ENCODE measurements at places on chromosomes 13 and 19. TPM values are rescaled to one million over a fixed set of nuclear protein-coding genes. Genes with fewer than 3 reads are reported as not detected.

FAM124A gene
- total RNA-seq, result 1.6 TPM

GRCh38 chr13:43122791-43123190, 99.4 kb downstream of the DNAJC15 start:
- H3K4me1 ChIP-seq, result no peaks in the 10 kb centered on the region
- H3K27ac ChIP-seq, result no peak overlapping the region
- H3K36me3 ChIP-seq, result no peaks in the 10 kb centered on the region
- H3K27me3 ChIP-seq, result no peaks in the 10 kb centered on the region
- DNase-seq, result no peak

ENOX1 gene
- 0.76 TPM for total RNA-seq

ZSCAN4 gene
- total RNA-seq, result not detected

DNA sequence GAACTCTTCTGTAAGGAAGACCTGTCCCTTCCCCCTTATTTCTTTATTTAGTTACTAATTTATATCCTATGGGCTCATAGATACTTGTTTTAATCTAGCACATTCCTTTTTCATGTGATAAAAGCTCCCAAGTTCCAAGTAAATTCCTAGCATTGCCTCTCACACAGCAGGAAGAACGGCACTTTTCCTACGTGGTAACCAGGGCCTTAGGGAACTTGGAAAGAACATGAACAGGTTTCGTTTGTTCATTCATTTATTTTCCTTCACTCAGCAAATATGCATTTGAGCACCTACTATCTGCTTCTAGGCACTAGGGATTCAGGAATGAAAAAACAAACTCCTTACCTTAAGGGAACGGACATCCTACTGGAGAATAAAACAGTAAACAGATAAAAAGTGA, 125.1 kb downstream of the SIPA1L3 start:
- H3K4me1 ChIP-seq, result no peaks in the 10 kb centered on the region
- H3K27ac ChIP-seq, result no peak overlapping the region
- no peak overlapping the region for H3K4me3 ChIP-seq
- DNase-seq, result no peak
- peaks cover 4% of the 10 kb centered on the region for H3K36me3 ChIP-seq

DNA sequence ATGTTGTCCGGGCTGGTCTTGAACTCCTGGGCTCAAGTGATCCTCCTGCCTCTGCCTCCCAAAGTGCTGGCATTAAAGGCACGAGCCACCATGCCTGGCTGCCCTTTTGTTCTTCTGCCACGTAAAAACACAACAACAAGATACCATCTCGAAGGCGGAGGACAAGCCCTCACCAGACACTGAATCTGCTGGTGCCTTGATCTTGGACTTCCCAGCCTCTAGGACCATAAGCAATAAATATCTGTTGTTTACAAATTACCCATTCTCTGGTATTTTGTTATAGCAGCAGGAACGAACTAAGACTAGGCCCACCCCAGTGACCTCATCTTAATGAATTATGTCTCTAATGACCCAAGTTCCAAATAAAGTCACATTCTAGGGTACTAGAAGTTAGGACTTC, 128.4 kb upstream of the CACNA1A start:
- no peak overlapping the region for H3K27ac ChIP-seq
- DNase-seq, result no peak
- no peaks in the 10 kb centered on the region for H3K4me1 ChIP-seq

- no peak overlapping the region for H3K4me3 ChIP-seq
- no peak for DNase-seq
- H3K4me1 ChIP-seq, result no peaks in the 10 kb centered on the region
- H3K27me3 ChIP-seq, result no peaks in the 10 kb centered on the region
- no peaks in the 10 kb centered on the region for H3K36me3 ChIP-seq
- no peak overlapping the region for H3K27ac ChIP-seq
Observed at GRCh38 chr13:67107979-67108378, 122.2 kb downstream of the PCDH9 start.

- DNase-seq, result no peak
- H3K27ac ChIP-seq, result no peak overlapping the region
- H3K4me1 ChIP-seq, result no peaks in the 10 kb centered on the region
Observed at GRCh38 chr13:89687066-89687465, 1660.4 kb upstream of the MIR17HG start.

DNA sequence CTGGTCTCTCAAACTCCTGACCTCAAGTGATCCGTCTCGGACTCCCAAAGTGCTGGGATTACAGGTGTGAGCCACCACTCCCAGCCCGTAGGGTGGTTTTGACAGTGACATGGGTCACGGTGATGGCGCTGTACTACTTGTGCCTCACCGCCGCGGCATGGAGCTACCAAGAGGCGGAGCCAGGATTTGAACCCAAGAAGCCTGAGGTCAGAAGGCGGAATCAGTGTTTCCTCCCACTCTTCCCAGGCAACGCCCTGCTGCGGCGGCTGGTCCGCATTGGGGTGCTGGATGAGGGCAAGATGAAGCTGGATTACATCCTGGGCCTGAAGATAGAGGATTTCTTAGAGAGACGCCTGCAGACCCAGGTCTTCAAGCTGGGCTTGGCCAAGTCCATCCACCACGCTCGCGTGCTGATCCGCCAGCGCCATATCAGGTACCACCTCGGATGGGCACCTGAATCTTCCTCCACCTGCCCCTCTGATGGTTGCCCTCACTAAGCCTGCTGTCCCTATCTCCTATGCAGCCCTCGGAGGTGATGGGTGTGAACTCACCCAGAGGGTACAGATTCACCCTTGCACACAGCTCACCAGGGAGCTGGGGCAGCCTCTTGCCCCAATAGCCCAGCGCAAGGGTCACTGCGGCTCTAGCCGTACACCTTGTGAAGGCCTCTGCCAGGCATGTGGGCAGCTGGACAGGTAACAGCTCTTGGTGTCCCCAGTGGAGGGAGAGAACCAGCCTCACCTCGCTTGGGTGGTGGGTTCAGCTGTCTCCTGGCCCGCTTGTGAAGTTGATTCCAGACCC, 5.6 kb downstream of the RPS9 start:
- H3K36me3 ChIP-seq, result peaks cover 34% of the 10 kb centered on the region
- DNase-seq, result no peak

DMKN gene
- total RNA-seq, result 239 TPM

- H3K36me3 ChIP-seq, result no peaks in the 10 kb centered on the region
- H3K4me1 ChIP-seq, result peaks cover 92% of the 10 kb centered on the region
- peaks cover 8% of the 10 kb centered on the region for H3K27me3 ChIP-seq
- no peak for DNase-seq
- H3K4me3 ChIP-seq, result peak overlapping the region; percentile 56
Observed at GRCh38 chr19:34998777-34999497, 1.2 kb upstream of the GRAMD1A start.

- H3K27me3 ChIP-seq, result no peaks in the 10 kb centered on the region
- no peak overlapping the region for H3K4me3 ChIP-seq
- no peak for DNase-seq
- H3K36me3 ChIP-seq, result no peaks in the 10 kb centered on the region
- no peak overlapping the region for H3K27ac ChIP-seq
Observed at GRCh38 chr13:37175996-37176395, 70.5 kb upstream of the CSNK1A1L start.

GRCh38 chr19:10643172-10643967, 10.8 kb upstream of the ILF3 start:
- H3K36me3 ChIP-seq, result peaks cover 62% of the 10 kb centered on the region
- no peaks in the 10 kb centered on the region for H3K27me3 ChIP-seq
- H3K27ac ChIP-seq, result peak overlapping the region; percentile 75
- H3K4me3 ChIP-seq, result no peak overlapping the region
- no peak for DNase-seq
- peaks cover 46% of the 10 kb centered on the region for H3K4me1 ChIP-seq

GRCh38 chr13:71606818-71607217, 260.2 kb downstream of the DACH1 start:
- no peak for DNase-seq
- no peaks in the 10 kb centered on the region for H3K27me3 ChIP-seq
- H3K4me3 ChIP-seq, result no peak overlapping the region
- H3K36me3 ChIP-seq, result no peaks in the 10 kb centered on the region
- no peaks in the 10 kb centered on the region for H3K4me1 ChIP-seq

GRCh38 chr19:33325920-33326319, 23.6 kb upstream of the CEBPA start:
- no peak overlapping the region for H3K27ac ChIP-seq
- no peaks in the 10 kb centered on the region for H3K36me3 ChIP-seq
- H3K27me3 ChIP-seq, result peaks cover 7% of the 10 kb centered on the region
- H3K4me1 ChIP-seq, result no peaks in the 10 kb centered on the region
- no peak overlapping the region for H3K4me3 ChIP-seq

GRCh38 chr13:94623316-94623715, 21.7 kb downstream of the GPR180 start:
- peaks cover 48% of the 10 kb centered on the region for H3K36me3 ChIP-seq
- H3K27me3 ChIP-seq, result no peaks in the 10 kb centered on the region
- no peak overlapping the region for H3K4me3 ChIP-seq
- no peaks in the 10 kb centered on the region for H3K4me1 ChIP-seq
- no peak overlapping the region for H3K27ac ChIP-seq

- no peaks in the 10 kb centered on the region for H3K27me3 ChIP-seq
- no peak overlapping the region for H3K27ac ChIP-seq
- H3K36me3 ChIP-seq, result no peaks in the 10 kb centered on the region
- H3K4me1 ChIP-seq, result no peaks in the 10 kb centered on the region
- H3K4me3 ChIP-seq, result no peak overlapping the region
Observed at GRCh38 chr19:16018801-16019551, 57.3 kb upstream of the TPM4 start.

GRCh38 chr13:42487221-42487620, 86.7 kb upstream of the TNFSF11 start:
- peaks cover 11% of the 10 kb centered on the region for H3K4me1 ChIP-seq
- H3K27ac ChIP-seq, result no peak overlapping the region
- no peak for DNase-seq
- H3K4me3 ChIP-seq, result no peak overlapping the region

- no peak for DNase-seq
- H3K27ac ChIP-seq, result no peak within 1 kb of the TSS
- peak within 1 kb of the TSS; percentile 1 for H3K4me3 ChIP-seq
Observed at GRCh38 chr19:48511800-48512503, at the start of gene LMTK3. LMTK3 (minus strand) TSS chr19:48511835; CDS start chr19:48511576, 259 bp downstream.

DNA sequence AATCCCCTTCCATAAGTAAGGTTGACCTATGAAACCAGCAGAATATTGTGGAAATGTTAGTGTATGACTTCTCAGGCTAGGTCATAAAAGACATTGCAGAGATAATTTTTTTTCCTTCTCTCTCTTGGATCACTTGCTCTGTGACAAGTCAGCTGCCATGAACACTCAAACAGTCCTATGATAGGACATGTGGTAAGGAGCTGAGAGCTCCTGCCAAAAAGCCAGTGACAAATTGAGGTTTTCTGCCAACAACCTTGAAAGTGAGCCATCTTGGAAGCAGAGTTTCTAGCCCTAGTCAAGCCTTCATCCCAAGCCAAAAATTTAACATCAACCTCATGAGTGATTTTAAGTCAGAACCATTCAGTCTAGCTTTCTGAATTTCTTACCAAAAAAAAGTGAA, 270.9 kb upstream of the NBEA start:
- no peak for DNase-seq
- H3K4me3 ChIP-seq, result no peak overlapping the region
- H3K4me1 ChIP-seq, result no peaks in the 10 kb centered on the region
- no peaks in the 10 kb centered on the region for H3K27me3 ChIP-seq
- no peaks in the 10 kb centered on the region for H3K36me3 ChIP-seq
- no peak overlapping the region for H3K27ac ChIP-seq

UBE2M gene
- 23.7 TPM for total RNA-seq

TMIGD2 gene
- 0.22 TPM for total RNA-seq

DNA sequence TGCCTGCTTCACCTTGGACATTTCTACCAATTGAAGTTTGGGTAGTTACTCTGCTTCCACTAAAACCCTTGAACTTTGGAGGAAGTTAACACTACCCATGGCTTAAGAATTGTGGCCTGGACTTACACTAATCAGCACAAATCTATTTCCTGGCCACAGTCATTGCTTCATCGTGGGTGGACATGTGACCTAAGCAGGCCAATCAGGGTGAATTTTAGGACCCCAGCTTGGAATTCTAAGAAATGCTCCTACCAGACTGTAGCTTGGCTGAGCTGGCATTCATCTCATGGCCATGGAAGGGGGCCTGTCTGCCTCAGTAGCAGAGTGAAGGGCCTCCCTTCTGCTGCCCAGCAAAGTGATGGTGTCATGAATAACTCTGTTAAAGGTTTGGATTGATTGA, 58.3 kb upstream of the SLC15A1 start:
- peaks cover 72% of the 10 kb centered on the region for H3K36me3 ChIP-seq
- no peak for DNase-seq
- H3K4me3 ChIP-seq, result no peak overlapping the region
- no peak overlapping the region for H3K27ac ChIP-seq
- H3K27me3 ChIP-seq, result no peaks in the 10 kb centered on the region

- no peak for DNase-seq
- no peaks in the 10 kb centered on the region for H3K27me3 ChIP-seq
- H3K4me1 ChIP-seq, result peaks cover 14% of the 10 kb centered on the region
- no peak overlapping the region for H3K27ac ChIP-seq
Observed at GRCh38 chr19:18441804-18442788, 4.2 kb upstream of the ISYNA1 start.

DNA sequence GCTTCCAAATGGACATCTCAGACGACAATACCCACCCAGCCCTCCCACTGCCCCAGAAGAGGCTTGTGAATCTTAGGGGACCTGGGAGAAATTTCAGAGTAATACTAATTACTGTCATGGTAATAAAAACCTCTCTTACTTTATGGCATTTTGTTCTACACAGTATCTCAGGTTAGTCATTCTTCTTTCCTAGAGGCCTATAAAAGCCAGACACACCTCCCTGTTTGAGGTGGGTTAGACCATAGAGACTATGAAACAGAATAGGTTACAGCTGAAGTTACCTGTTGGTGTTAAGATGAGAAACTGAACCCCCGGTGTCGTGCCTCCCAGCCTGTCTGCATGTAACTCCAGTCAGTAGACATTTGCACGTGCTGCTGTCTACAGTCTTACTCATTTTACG, 113.9 kb downstream of the SLC7A1 start:
- no peak overlapping the region for H3K4me3 ChIP-seq
- H3K27ac ChIP-seq, result no peak overlapping the region
- H3K27me3 ChIP-seq, result no peaks in the 10 kb centered on the region
- no peaks in the 10 kb centered on the region for H3K4me1 ChIP-seq
- DNase-seq, result no peak
- no peaks in the 10 kb centered on the region for H3K36me3 ChIP-seq

GRCh38 chr19:41792513-41793413, 3.6 kb upstream of the CEACAM3 start:
- no peak overlapping the region for H3K27ac ChIP-seq
- peaks cover 82% of the 10 kb centered on the region for H3K27me3 ChIP-seq
- no peaks in the 10 kb centered on the region for H3K36me3 ChIP-seq
- H3K4me3 ChIP-seq, result no peak overlapping the region
- DNase-seq, result no peak
- no peaks in the 10 kb centered on the region for H3K4me1 ChIP-seq

- H3K27ac ChIP-seq, result no peak overlapping the region
- H3K27me3 ChIP-seq, result no peaks in the 10 kb centered on the region
- peaks cover 10% of the 10 kb centered on the region for H3K36me3 ChIP-seq
- H3K4me3 ChIP-seq, result no peak overlapping the region
Observed at GRCh38 chr13:79516595-79516994, 35.6 kb downstream of the NDFIP2 start.

DNA sequence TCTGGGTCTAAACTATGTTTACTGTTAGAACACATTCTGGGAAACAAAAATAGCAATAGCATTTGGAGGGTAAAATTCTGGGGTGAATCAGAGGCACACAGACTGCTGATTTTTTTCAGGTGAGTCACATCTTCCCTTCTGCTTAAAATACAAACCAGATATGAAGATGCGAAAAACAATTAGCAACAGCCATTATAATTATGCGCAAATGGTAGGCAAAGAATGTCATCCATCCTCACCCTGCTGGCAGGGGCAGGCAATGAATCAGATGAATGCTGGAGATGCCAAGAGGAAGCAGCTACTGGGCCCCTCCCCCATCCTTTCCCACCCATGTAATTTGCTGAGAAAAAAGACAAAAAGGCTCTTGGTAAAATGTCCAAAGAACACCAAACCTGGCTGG, 282.9 kb downstream of the KLF5 start:
- no peaks in the 10 kb centered on the region for H3K27me3 ChIP-seq
- H3K27ac ChIP-seq, result peak overlapping the region; percentile 39
- H3K36me3 ChIP-seq, result no peaks in the 10 kb centered on the region
- DNase-seq, result no peak
- H3K4me3 ChIP-seq, result no peak overlapping the region
